ENCODE measurements at places on chromosomes 3 and 15.

GRCh38 chr3:126448893-126449180 is 26.9 kb downstream of the ZXDC start:
- DNase-seq: no peak

DNA sequence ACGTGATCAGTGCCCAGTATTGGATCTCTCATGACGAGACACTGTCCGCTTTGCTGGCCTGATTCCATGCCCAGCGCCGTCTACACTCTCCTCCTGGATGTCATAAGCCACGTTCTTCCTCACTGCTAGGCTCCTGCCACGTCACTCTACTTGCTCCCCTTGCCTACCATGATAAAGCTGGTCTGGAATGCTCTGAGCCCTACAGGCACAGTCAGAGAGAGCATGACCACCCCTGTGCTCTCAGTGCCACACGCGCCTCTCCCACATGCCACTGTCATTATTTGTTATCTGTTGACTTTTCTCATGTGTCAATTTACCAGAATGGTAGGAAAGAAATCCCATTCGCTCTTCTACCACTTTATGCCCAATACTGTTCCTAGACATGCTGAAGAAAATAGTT is 148.6 kb downstream of the ANO10 start:
- no peak for DNase-seq

- DNase-seq: no peak
Observed at GRCh38 chr3:31157047-31157694, 262.7 kb upstream of the GADL1 start.

- DNase-seq: no peak
Observed at GRCh38 chr15:46413799-46414198, 779.0 kb downstream of the SQOR start.

DNA sequence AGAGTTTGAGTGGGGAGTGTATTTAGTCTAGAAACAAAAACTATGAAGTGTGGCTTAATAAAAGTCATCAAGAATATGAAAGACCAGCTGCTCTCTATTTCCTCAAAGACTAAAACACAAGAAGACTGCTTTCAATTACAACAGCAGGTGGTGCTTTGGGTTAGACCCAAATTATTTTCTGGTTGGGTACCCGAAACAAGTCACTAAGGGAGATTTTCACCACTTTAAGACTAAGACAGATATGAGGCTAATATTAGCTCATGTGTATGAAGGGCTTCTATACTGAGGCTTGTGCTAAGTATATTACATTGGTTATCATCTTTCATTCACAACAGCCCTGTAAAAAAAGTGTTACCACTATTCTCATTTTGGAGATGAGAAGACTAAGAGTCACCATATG is 43.1 kb downstream of the COL8A1 start:
- no peak for DNase-seq

GRCh38 chr3:171772427-171773056 is 37.7 kb downstream of the PLD1 start:
- no peak for DNase-seq

DNA sequence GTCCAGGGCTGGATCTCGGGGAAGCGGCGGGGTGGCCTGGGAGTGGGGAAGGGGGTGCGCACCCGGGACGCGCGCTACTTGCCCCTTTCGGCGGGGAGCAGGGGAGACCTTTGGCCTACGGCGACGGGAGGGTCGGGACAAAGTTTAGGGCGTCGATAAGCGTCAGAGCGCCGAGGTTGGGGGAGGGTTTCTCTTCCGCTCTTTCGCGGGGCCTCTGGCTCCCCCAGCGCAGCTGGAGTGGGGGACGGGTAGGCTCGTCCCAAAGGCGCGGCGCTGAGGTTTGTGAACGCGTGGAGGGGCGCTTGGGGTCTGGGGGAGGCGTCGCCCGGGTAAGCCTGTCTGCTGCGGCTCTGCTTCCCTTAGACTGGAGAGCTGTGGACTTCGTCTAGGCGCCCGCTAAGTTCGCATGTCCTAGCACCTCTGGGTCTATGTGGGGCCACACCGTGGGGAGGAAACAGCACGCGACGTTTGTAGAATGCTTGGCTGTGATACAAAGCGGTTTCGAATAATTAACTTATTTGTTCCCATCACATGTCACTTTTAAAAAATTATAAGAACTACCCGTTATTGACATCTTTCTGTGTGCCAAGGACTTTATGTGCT is 527 bp downstream of the B2M start:
- no peak for DNase-seq

GRCh38 chr3:42368861-42369260 is 41.5 kb downstream of the LYZL4 start:
- no peak for DNase-seq

DNA sequence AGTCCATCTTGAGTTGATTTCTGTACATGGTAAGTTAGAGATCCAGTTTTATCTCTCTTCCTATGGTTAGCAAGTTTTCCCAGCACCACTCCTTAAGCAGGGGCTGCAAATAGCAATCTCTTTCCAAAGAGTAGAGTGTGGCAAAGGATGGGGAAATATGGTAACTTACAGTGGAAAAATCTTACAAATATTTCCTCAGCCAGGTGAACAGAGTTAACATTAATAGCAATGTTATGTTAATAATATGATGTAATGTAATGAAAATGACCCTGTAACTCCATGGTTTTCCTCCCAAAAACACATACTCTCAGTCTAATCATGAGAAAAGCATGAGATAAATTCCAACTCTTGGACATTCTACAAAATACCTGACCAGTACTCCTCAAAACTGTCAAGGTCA is 30.4 kb downstream of the FSIP1 start:
- no peak for DNase-seq
